Fibroblast of gingiva (primary cell): ENCODE measurements at places on chromosomes 11 and 22.

DNA sequence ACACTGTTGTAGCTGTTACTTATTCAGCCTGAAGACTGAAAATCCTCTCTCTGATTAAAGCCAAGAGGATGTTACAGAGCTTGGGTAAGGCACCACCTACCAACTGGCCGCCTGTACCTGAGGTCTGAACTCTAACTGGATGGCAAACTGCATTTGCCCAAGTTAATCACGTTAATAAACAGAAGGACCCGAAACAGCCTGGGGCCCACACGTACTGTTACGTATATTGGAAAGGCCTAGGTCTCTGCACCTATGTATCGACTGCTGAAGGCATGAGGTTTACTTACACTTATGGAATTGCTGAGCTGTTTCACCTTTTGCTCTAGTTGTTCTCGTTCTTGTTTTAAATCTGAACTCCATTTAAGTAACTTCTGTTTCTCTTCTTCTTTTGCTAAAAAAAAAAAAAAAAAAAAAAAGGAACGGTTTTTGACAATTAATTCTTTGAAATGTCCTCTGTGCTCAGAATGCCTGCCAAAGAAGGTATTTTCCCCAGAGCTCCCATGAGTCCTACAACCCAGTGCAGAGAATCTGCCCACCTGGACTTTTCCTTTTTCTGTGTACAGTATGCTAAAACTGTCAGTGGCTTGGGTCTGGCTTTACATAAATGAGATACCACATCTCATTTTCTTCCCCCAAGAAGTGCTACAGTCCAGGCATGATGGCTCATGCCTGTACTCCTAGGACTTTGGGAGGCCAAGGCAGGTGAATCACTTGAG, 13.1 kb downstream of the LARGE2 start:
- no peak for DNase-seq

DNA sequence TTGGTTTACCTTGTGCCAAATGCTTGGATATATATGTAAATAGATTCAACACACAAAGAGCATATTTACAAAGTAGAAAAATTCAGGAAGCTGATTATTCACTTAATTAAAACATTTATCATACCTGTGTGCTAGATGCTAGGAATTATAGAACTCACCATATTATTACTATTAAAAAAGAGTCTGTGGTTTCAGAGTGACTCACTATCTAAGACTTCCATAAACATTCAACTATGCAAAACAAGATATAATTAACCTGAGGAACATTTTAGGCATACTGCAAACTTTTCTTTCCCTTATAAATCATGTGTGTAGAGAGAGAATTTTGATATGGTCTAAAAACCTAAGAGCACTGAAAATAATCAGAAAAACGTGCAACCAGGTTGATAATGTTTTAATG, 27.3 kb downstream of the CTSC start:
- no peak for DNase-seq

- DNase-seq, result no peak
Measured at GRCh38 chr22:45240104-45240809, 437 bp downstream of the KIAA0930 start.

- no peak for DNase-seq
Measured at GRCh38 chr11:127559978-127560377, 559.4 kb upstream of the KIRREL3 start.

DNA sequence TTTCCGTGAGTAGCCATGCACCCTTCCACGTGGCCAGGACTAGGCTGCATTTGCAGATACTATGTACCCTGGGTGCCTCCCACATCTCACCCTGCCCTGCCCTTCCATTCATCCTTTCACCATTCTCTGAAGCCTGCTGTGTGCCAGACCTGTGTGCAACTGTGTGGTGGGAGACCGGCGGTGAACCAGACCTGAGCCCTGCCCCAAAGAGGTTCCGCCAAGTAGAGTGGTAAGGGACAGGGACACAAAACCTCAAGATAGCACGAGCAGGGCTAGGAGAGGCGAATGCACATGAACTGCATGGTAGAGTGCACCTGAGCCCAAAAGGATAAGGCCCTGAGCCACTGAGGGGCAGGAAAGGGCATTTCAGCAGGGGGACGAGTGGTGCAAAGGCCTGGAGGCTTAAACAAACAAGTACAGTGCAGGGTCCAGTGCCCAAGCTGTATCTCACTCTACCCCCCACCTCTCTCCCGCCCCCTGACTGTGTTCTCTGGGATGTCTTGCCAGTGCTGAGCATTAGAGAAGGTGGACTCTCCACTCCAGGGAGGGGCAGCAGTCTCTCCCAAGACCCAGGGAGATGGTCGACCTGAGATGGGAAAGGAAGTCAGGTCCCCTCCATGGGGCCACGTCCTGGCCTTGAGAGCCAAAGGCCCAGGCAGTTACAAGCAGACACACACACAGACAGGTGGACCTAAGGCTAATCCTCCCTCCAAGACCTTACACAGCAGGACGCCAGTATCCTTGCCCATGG, 14.1 kb upstream of the ARAP1 start:
- no peak for DNase-seq

DNA sequence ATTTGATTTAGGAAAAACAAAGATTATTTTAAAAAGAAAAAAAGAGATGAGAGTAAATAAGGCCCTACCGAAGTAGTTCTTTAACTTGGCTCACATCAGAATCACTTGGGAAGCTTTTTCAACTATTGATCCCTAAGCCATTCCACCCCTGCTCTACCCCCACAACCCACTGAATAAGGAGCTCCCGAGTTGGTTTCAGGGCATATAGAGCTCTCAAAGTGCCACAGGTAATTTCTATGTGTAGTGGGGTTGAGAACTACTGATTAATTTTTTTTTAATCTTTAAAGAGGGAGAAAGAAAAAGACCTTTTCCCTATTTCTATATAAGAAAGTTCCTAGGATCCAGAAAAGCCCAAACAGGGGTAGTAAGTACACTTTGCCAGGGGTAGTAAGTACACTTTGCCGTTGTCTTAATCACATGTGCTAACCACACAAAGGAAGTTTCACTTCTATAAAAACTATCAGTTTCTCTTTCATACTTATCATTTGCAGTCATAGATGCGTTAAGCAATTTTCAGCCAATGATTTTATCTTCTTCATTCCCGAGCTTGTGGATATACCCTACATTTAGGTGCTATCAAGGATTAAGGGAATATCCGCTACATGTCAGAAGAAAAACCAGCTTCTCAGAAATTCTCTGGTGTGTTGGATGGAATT, 108.4 kb upstream of the ZC3H12C start:
- DNase-seq, result no peak

- no peak for DNase-seq
Measured at GRCh38 chr11:111095327-111095726, 150.2 kb upstream of the POU2AF2 start.

GRCh38 chr11:99589771-99590170, 569.0 kb downstream of the CNTN5 start:
- DNase-seq, result no peak

- no peak for DNase-seq
Measured at GRCh38 chr11:33551051-33551450, 149.6 kb downstream of the C11orf91 start.

DNA sequence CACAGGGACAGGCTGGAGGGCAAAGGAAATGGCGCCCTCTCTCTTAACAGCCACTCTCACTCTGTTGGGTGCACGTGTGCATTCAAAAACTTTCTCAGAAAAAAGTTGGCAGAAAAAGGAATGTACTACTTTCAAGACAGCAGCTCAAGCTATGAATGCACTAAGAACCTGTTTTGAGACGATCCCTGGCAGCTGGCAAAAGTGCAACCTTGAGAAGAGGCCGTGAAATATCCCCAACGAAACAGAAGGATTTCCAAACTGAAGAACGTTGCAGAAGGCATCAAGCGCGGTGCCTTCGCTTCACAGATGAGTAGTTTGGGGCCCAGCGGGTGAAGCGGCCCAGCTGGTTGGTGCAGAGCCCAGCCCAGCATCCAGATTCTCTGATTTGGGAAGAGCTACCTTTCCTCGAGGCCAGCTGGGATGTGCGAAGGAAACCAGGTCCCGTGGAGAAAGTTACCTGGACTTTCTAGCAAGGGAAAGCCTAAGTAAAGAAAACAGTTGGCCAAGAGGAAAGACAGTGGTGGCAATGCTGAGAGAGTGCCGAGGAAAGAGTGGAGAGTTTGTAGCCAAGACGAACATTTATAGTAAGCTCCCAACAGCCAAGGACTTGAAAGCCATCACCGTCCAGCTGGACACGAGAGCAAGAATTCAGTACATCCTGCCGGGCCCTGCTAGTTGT, 16.3 kb downstream of the IFT27 start:
- no peak for DNase-seq

DNA sequence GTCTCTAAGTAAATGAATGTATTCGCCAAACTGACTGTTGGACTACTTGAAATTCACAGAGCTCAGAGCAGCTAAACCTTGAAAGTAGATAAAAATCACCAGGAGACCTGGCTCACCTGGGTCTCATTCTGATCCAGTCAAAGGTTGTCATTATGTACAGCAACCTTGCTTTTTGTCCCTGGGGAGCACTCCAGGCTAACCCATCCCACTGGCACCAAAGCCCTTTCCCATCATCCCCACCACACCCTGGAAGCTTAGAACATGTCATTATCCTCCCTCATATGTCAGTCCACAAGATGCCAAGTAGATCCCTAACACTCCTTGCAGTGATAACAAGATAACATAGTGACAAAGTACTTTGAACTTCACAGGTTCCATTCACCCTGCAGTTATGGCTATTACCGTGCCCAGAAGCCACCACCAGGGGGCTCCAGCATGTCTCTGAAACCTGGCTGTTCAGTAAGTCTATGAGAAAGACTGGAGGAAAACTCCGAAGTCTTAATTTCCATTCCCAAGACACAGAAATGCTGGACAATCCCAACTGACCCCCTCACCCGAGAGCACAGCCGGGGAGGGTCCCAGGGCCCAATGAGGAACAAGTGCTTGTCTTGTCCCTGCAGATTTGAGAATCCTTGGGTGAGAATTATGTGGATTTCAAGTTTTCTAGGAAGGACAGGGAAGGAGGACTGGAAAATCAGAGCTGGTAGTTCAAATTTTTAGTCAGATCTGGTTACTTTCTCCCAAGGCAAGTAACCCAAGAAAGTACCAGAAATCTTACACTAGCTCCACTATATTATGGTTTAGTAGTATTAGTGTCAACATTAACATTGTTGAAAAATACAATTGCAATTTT, 43.0 kb upstream of the USP47 start:
- peak; percentile 65 for DNase-seq

DNA sequence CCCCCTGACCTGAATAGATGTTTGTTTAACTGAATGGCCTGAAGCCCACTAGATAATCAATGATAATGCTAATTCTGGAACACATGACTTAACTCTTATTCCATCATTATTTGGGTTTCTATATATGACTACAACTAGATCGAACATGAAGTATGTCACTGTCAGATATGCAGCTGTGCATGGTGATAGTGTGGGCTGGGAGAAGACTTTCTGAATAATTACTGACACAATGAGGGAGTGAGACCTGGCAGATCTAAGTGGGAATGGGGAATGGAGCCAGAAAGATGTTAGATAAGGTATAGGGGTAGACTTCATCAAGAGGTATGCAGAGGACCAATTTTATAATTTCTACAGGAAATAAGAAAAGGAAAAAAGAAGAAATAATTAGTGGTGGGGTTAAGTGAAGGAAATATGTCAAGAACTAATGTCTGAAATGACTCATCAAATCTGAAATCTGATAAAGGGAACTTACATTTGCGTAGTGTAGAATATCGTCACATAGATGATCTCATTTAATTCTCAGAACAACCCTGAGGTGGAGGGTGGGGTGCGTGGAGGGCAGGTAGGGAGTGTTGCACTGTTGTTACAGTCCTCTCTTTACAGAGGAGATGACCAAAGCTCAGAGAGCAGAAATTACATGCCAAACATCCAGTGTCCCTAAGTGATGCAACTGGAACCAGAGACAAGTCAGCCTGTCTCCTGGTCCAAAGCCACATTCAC, 68.2 kb upstream of the EED start:
- DNase-seq, result peak; percentile 19

- DNase-seq, result peak; percentile 75
Measured at GRCh38 chr11:504053-504993, 2.7 kb downstream of the RNH1 start.

GRCh38 chr11:127859941-127860354, 727.4 kb downstream of the ETS1 start:
- no peak for DNase-seq

- no peak for DNase-seq
Measured at GRCh38 chr11:69244266-69244665, 49.7 kb upstream of the MYEOV start.

GRCh38 chr11:3959903-3960265, 104.4 kb downstream of the STIM1 start:
- no peak for DNase-seq

- peak; percentile 74 for DNase-seq
Measured at GRCh38 chr11:82003671-82004515, 729.8 kb downstream of the FAM181B start.

DNA sequence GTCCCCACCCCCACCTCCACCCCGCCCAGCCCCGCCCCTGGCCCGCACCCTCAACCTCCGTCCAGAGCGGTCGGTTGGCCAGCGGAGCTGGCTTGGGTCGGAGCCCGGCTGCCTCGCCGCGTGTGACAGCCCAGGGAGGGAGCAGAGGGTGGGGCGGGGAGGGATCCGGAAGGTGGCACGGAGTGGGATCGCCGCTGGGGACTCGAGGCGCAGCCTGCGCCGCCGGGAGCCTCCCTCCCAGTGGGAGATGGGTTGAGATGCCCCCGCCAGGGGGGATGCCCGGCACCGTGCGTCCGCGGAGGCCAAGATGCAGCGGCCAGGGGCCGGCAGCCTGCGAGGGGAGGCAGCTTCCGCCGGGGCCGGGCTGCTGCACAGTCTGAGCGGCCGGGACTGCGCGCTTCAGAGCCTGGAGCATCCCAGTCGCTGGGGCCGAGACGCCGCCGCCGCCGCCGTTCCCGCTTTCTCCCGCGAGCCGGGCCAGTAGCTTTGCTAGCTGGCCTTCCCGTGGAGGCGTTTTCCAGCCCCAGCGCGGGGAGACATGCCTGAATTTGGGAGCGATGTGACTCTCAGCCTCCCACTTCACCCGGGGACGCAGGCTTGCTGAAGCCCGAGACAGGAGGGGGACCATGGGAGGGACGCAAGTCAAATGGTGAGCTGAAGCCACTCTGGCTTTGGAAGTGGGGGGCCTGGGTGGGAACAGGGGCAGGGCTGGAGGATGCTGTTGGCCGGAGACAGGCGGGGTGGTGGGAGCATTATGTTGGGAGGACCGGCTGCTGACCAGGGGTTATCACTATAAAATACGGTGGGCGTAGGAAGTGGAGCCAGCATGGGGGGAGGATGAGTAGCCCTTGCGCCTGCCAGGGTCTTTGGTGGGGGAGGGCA, 40.2 kb downstream of the DIXDC1 start:
- DNase-seq, result peak; percentile 27

DNA sequence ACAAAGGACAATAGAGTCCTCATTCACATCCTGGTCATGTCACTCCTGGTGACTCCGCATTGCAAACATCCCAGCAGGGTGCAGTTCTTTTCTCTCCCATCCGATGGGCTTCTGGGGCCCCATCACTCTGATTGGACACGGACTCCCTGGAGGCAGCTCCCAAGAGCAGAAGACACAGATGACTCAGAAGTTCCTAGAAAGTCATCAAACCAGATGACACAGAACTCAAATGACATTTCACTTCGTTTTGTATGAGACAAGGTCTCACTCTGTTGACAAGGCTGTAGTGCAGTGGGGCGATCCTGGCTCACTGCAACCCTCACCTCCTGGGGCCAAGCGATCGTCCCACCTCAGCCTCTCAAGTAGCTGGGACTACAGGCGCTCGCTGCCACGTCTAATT, 33.2 kb downstream of the ZNF195 start:
- no peak for DNase-seq

- peak; percentile 64 for DNase-seq
Measured at GRCh38 chr11:37718431-37718999, 1120.5 kb upstream of the RAG2 start.
